NCI-H1930 (cell line): ENCODE measurements at places on chromosomes 6 and 20.

GRCh38 chr6:39876111-39876510 lies 58.2 kb downstream of the MOCS1 start:
- no peak for DNase-seq

GRCh38 chr20:6525447-6526303 lies 241.8 kb upstream of the BMP2 start:
- no peak for DNase-seq

GRCh38 chr20:45055056-45055455 lies 45.9 kb downstream of the KCNS1 start:
- DNase-seq = no peak

- DNase-seq = no peak
These were observed 61.6 kb downstream of the IRF4 start for GRCh38 chr6:453152-453551.

GRCh38 chr20:13245250-13245723 lies 24.2 kb downstream of the ISM1 start:
- DNase-seq = no peak

- DNase-seq = no peak
These were observed 277.2 kb upstream of the NT5E start for GRCh38 chr6:85172705-85173104.

DNA sequence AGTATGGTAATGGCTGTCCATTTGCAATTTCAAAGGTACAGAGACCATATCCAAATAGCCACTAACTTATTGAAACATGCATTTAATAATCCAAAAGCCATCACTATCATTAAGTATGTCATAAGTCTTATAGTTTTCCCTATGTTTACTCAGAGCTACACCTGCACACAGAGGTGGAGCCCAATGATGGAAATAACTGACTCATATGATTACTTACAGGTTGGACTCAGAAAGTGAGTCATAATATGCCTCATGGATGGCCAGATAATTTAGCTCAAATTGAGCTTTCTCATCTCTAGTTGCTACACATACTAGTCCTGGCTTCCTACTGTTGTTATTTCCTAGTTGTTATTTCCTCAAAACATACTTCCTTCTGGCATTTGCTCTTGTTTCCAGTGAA lies 104.4 kb upstream of the KHDRBS2 start:
- no peak for DNase-seq

DNA sequence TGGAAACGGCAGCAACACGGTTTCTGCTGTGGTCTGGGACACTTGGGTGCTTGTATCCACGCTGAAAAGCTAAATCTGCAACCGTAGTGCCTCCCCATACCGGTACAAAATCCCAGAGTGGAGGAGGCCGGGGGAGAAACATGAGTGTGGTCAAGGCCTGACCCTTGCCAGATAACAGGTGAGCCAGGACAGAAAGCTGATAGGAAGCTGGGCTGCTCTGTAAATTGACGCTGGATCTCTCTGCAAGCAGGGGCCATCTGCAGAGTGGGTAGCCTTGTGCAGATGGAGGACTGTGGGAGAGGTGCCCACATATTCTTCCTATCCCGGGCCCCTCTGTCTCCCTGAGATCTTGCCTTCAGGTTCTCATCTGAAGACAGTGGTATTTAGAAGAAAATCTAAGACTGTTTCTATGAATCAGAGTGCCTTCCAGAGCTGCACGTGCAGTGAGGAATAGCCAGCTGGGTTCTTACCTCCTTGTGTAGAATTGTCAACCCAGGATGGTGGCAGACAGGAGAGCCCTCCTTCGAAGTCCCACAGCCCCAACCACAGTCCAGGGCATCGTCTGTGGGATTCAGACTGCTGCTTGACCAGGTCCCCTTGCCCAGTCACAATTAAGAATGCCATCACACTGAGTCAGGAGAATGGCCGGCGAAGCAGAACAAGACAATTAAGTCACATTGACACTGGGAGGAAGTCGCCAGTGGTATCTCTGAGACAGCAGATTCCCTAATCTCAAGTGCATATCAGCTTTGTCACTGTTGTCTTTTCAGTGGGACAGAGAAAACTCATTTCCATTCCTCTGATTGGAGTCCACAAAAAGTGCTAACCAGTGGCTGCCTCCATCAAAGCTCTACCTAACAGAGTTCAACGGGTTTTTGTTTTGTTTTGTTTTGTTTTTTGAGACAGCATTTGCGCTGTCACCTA lies 100.0 kb upstream of the RIPOR2 start:
- DNase-seq = no peak

DNA sequence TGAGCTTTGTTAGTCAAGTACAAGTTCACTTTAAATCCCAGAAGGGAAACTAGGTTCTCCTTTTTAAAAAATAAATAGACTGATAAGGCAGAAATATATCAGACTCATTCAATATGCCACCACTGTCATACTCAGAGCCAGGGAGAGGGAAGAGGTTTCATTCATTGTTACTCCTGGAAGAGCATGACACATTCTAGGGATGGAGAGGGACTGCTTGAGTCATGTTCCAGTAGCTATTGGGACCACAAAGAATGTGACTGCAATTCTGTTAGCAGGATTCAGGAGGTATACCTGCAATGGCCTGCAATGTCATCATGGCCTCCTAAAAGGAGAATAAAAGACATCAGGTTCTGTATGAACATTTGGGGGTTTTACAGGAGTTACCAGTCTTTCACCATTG lies 167.6 kb downstream of the TFAP2B start:
- no peak for DNase-seq

DNA sequence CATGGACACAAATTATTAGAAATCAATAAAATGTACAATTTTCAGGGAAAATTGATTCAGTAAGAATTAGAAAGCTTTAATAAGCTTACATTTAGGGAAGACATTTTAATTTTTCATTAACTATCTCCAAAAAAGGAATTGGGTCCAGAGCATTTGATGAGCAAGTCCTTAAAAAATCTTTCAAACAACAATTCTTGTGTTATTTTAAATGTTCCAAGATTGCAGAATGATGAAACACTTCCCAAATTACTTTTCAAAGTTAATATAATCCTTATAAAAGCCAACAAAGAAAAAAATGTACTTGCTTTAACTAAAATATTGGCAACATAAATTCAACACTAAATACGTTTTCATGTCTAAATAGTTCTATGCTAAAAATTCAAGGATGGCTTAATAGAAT lies 102.0 kb downstream of the ADAT2 start:
- DNase-seq = no peak

DNA sequence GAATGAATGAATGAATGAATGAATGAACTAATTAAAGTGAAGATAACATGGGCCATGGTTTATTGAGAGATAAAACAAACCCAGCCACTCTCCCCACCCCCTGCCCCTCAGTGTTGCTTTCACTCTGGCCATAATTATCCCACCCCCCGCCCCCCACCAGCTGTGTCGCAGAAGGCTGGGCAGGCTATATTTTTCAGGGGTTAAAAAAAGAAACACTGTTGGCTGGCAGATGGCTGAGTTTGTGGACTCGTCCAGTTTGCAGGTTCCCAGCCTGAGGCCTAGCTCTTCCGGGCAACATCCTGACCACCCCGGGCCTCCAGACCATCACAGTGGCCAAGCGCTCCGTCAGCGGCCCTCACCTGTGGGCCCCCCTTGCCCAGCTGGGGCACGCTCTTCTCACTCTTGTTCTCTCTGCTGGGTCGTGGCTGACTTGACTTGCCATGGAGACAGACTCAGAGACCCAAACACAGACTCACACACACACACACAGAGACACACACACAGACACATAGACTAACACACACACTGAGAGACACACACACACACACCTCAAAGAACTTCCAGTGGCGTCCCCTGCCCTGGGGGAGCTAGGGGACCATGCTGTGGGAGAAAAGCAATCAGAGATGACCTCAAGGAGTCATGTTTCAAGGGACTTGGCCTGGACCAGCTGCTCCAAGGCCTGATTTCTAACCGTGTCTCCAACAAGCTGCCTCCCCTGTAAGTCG lies 2.2 kb upstream of the GRM4 start:
- no peak for DNase-seq

DNA sequence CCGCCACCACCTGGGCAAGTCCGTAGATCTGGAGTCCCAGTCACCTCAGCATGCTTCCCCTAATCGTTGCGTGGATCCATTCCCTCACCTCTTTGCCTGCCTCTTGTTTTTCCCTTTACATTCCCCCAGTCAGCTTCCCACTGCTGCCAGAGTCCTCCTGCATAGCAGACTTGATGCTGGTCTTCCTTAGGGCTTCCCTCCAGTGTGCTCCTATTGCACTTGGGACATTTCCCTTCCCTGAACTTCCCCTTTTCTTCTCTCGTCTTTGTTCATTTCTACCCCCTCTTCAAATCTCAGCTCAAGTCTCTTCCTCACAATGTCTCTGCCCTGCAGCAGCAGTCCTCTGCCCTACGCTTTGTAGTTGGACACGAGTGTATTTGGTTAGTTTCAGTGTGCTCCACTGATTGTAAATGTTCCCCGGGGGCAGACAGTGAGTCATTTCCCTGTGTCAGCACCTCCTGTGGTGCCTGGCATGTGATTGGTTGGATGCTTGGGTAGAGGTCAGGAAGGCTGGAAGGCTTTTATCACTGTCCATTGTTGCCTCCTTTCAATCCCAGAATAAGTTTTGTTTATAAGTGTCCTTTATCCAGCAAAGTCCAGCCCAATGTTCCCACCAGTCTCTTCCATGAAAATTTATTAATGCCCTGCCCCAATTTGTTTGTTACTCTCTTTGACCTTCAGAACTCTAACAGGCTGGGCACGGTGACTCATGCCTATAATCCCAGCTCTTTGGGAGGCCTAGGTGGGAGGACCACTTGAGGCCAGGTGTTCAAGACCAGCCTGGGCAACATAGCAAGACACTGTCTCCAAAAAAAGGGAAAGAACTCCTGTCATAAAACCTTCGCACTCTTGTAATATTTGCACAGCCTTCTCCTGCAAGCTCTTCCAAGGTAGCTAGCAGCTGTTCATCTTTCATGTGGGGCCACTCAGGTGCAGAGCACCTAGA lies 38.3 kb downstream of the FAM120B start:
- DNase-seq = no peak

- DNase-seq = peak; percentile 71
These were observed 10.7 kb downstream of the DLL1 start for GRCh38 chr6:170279977-170280688.

GRCh38 chr20:5531318-5532081 lies 214.7 kb upstream of the PROKR2 start:
- no peak for DNase-seq

DNA sequence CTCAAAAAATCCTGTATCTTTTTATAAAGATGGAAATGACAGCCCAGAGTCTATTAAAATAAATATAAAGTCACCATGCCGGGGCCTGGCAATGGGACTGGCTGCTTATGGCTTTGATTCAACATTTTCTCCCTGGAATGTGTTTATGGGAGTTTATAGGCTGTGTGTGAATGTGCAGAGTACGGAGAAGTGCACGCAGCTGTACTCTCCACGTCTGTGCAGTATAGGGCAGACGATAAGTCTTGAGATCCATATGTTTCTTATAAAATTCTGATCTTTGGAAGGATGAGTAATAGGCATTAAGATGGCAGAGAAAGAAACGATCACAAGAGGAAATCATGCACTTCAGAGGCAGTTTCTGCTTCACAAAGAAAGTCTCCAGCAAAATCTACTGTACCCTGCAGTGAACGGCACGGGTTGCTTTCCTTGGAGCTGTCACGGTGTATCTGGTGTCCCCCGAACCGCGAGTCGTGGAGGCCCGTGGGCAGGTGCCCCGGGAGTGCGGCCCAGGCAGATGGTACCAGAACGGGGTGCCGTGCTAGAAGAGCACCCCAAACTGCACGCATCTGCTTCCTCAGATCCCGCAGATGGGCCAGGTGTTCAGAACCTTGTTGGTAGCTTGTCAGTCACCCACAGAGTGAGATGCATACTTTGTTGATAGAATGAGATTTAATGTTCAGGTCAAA lies 382.5 kb downstream of the TAF4 start:
- no peak for DNase-seq

DNA sequence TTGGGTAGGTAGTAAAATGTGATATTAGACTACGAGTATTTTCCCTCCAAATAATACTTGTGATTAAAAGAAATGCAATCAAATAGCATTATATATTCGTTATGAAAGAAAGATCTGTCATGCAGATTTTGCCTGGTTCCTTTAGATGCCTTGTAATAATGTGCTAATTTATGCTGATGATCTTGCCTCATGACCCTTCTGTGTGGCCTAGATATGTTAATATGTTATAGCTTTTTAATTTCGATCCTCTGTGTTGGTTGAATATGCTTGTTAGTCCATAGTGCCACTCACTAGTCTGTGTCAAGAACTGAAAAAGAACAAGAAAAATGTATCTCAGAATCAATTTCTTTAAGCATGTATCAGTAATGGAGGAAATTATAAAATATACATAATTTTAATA lies 31.9 kb downstream of the CDKAL1 start:
- no peak for DNase-seq

DNA sequence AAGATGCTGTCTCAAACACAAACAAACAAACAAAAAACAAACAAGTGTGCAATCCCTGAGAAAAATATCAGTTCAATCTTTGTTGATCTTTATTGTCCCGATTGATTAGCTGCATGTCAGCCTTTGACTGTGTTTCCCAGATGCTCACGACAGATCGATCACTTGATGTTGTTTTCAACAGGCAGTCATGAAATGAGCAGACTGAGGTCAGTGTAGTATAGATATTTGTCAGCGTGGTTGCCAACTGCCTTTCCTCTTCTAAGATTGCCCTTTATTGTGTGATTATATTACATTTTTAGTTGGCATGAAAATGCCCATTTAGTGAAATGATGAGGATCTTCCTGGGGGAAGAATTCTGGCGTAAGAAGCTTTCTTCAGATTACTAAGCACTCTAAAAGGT lies 25.6 kb downstream of the UTRN start:
- no peak for DNase-seq
